ENCODE measurements at places on chromosomes 5 and 9. TPM values are rescaled to one million over a fixed set of nuclear protein-coding genes. Genes with fewer than 3 reads are reported as not detected.

UNC13B gene
- 9.5 TPM for total RNA-seq

TAF11L10 gene
- total RNA-seq, result not detected

OLFML2A gene
- total RNA-seq, result 0.69 TPM

PCDHB12 gene
- not detected for total RNA-seq

FOXD1 gene
- 192 TPM for total RNA-seq

RASEF gene
- total RNA-seq, result 0.14 TPM

DNA sequence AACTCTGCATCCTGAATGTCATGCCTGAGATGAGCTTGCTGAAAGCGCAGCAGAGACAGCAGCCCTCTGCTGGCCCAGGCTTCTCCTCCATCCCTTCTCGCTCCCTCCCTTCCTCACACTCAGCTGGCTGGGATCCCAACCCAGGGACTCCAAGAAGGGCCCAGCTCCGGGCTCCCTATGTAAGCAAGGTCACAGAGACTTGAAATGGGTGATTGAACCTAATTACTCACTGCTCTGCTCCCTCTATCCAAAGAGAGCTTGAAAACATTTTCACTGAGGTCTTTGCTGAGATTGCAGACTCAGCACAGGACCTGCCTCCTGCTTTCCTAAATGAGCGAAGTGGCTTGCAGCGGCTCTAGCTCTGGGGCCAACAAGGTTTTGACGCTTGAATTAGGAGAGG lies 42.8 kb downstream of the RAPGEF1 start:
- no peak for DNase-seq

DNA sequence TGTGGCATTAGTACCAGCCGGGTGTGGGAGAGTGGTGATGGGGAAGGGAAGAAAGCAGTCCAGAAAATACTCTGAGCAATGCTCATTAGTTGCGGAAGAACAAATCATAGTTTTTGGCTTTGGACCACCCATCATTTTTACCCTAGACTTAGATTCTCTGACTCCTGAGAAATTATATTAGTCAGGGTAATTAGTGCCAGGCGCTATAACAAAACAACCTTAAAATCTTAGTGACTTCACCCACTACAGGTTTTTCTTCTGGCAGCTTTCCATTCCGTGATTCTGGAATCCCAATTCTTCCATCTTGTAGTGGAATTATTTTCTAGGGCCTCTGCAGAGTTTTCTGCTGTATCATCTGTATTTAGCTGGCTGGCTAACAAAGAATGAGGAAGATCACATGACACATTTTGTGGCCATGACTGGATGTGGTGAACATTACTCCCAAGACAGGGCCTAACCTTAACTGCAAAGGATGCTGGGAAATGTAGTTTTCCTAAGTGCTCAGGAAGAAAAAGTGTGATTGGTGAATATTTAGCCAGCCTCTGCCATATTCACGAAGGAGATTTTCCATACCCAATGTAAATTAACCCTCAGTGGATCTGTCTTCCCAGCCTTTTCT lies 373.0 kb upstream of the MEF2C start:
- peak; percentile 83 for DNase-seq

DNA sequence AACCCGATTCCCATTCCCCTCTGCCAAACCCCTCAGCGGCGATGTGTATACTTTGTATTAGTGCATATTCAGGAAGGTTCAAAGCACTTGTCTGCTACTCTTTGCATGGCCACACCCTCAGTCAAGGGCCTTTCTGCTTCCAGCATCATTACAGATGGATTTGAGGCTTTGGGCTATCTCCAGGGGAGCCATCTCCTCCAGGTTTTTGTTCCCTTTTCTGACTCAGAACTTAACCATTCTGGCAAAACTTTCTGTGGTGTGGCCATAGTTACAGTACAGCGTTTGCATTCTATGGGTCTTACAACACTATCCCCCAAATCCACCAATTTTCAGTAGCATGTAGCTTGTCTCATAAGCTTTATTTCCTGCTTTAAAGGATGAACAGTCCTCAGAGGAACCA lies 36.0 kb upstream of the SVEP1 start:
- DNase-seq, result peak; percentile 13

DNA sequence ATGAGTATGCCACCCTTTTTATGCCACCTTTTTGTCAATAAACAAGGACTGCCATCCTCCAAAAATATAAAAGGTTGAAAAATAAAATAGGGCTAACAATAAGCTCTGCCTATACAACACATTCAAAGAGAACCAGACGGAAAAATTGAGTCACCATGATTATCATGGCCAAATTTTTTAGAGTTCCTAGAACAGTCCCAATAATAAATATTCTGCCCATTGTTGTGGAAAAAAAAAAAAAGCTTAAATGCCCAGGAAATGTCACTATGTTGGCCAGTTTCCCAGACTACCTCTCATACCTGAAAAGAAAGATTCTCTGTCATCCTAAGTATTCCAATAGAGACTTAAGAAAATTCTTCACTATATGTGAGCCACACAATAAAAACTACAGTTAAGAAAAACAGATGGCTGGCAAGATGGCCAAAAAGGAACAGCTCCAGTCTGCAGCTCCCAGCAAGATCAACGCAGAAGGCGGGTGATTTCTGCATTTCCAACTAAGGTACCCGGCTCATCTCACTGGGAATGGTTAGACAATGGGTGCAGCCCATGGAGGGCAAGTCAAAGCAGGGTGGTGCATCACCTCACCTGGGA lies 149.0 kb downstream of the TMEM161B start:
- DNase-seq, result no peak

DNA sequence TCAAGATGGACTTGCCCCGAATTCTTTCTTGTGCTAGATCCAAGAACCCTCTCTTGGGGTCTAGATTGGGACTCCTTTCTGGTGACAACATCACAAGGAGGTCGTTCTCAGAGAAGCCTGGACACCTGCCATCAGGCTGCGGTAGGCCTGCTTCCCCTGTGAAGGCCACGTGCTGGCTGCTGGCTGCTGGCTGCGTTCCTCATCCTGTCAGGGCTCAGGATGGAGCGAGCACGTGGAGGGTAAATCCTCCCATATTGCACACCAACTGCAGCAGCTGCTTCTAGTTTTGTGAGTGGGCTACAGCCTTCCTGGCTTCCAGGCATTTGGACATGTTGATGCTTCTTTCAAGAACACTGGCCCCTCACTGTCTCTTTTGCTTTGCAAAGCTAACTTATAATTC lies 95.6 kb downstream of the HSPA4 start:
- no peak for DNase-seq

DNA sequence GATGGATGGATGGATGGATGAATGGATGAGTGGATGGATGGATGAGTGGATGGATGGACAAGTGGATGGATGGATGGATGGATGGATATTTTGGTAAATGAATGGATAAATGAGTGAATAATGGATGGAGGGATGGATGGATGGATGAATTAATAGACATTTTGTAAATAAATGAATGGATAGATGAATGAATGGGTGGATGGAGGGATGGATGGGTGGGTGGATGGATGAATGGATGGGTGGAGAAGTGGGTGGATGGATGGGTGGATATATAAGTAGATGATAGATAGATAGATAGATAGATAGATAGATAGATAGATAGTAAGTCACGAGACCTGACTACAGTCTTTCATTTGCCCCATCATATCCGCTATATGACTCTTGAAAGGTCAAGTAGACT lies 82.7 kb upstream of the OLFM1 start:
- DNase-seq, result no peak

GRCh38 chr5:14144586-14145434 lies 1.7 kb downstream of the TRIO start:
- peak; percentile 94 for DNase-seq

- no peak for DNase-seq
Observed at GRCh38 chr5:109805472-109805871, 115.7 kb downstream of the MAN2A1 start.

- DNase-seq, result no peak
Observed at GRCh38 chr5:172571413-172571812, 69.7 kb upstream of the NEURL1B start.

DNA sequence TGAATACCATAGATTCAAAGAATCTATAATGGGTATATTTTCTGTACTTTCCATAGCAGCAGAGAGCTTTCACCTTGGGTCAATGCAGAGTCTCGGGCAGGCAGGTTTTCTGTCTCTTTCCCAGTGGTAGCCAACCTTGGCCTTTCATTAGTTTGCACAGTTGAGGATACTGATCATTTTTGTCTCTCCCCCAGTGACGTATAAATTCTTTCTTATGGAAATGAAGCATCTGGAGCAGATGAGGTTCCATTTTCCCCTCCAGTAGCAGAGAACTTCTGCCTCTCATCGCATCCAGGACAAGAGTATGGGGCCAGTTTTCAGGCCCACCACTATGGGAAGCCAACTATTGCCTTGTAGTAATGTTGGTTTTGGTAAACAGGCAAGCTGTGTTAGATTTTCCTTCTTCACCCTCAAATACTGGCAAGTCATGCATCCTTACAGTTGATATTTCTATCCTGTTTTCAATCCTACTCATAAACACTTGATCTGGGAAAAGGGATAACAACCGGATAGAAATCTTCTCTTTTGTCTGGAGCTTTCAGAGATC lies 845.2 kb upstream of the CDH18 start:
- no peak for DNase-seq

DNA sequence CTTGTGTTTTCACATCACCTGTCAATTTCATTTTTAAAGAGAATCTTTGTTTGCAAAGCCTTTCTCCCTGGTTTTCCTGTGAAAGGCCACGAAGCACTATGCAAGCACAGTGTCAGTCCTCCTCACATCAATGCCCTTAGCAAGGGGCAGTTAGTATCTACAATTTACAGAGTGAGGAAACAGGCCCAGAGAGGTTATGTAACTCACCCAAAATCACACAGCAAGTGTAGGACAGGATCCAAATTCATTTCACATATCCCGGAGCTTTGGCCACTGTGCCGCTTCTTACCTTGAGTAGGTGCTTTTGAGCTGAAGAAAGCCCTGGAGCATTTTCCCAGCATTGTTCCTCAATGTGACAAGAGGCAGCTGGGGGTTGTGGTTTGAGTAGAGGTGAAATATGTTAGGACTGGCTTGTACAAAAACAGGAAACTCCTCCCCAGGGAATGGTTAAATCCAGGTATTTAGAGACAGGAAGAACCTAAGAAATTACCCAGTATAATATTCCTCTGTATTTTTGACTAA lies 283.8 kb downstream of the NTRK2 start:
- no peak for DNase-seq

Measured in HT1080 (cell line).